ENCODE measurements at places on chromosomes 3 and 15.

GRCh38 chr3:158642474-158643210 lies 1.7 kb upstream of the GFM1 start:
- DNase-seq: no peak

- DNase-seq: no peak
These were observed 104.7 kb downstream of the UNC13C start for GRCh38 chr15:54082836-54083492.

DNA sequence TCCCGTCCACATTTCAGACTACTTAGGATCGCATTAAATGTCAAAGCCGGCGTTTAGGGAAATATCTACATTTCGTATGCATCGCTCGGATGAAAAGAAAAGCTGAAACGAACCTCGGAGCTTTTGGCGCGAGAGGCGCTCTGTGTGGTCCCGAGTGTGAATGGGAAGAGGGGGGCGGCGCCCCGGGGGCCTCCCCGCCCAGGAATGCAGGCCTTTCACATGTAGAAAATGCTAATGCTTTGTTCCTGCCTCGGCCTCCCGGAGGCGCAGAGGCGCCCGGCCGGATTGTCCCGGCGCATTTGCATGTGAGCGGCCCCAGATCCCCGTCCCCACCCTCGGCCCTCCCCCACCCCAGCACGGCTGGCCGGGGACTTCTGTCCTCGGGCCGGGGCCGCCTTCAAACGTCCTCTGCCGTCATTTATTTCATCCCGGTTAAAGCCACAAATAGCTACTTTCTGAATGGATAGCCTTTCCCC lies 37.0 kb upstream of the TRIM71 start:
- DNase-seq: no peak

DNA sequence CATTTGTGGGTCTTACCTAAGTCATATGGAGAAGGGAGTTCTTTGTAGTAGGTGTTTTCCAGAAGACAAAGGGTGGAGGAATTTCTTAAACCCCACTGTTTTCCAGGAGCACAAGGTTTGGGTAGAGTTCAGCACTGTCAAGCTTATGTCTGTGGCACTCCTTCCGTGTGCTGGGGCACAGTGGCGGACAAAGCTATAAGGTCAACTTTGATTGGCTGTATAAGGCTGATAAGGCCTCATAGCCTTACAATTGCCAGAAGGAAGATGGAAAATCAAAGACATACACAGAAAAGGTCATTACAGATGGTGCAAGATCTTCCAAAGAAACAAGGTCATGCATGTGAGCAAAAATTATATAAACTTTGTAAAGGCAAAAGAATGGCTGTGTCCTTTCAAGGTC lies 3.5 kb upstream of the LYSMD4 start:
- no peak for DNase-seq

DNA sequence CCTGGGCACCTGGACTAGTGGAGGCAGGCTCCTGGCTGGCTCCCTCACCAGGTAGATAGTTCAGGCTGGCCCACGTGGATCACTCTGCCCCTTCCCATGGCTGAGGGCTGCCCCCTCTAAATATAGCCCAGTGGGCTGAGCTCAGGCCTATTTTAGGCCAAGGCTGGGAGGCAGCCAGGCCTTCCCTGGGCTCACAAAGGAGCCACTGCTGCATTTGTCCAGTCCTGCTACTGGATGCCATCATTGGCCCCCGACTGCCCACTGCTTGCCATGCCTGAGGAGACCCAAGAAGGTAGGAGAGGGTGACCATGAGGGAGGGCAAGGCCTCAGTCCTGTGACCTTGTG lies at the start of gene LSMEM2:
Gene LSMEM2 (plus strand): TSS at position 208 of the 345 bp plus-strand sequence. CDS start 27 bp downstream, at position 235.
- DNase-seq: no peak

- no peak for DNase-seq
These were observed 84.8 kb upstream of the ICE2 start for GRCh38 chr15:60563539-60564404.

GRCh38 chr3:174062923-174063322 lies 665.4 kb downstream of the NLGN1 start:
- DNase-seq: no peak

DNA sequence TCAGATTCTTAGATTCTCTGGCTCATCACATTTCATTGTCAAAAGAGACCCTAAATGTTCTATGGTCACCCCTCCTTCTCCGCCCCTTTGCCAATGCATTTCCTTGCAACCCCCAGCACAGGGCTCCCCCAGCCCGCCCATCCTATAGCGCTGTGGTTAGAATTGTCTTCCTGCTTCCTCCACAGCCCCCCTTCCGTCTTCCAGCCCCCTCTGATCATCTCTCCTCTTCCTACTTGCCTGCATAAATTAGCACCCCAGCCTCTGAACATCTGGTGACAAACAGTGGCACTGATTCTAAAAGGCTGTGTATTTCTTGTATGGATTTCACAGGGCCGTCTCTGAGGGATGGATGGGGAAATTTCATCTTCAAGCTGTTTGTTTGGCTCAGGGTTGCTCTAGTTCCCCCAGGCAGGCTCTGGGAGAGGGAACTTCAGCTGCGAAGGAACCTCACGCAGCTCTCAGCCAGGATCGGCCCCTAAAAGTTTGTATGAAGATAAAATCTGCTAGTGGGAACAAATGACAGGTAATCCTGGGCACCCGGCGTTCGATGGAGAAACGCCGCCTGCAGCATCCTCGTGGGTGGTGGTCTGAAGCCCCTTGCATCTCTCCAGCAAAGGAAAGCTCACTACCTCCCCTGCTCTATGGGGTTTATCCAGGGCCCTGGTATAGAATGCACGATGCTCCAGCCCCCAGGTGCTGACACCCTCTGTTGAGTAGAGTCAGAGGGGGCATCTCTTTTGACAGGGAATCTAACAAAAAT lies 83.0 kb downstream of the WNT7A start:
- no peak for DNase-seq

- no peak for DNase-seq
These were observed at the start of gene CIDEC for GRCh38 chr3:9879830-9880549. Gene CIDEC (minus strand): TSS chr3:9880253. CDS start chr3:9878486, 1,767 bp downstream.

DNA sequence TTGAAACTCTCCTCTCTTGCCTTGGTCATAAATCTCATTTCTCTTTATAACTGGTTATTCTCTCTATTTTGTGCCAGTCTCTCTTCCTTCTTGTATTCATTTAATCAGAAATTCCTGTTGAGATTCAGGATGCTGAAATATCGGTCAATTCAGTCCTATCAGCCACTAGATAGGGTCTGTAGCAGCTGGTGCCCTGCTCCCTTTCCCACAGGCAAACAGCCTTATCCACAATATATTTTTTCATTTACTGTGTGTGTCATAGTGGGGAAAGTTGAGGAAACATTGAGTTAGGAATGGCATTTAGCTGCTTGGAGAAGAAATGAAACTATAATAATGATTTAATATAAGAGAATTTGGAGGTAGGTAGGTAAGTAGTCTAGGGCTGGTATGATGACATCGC lies 146.3 kb downstream of the RBPMS2 start:
- DNase-seq: no peak

DNA sequence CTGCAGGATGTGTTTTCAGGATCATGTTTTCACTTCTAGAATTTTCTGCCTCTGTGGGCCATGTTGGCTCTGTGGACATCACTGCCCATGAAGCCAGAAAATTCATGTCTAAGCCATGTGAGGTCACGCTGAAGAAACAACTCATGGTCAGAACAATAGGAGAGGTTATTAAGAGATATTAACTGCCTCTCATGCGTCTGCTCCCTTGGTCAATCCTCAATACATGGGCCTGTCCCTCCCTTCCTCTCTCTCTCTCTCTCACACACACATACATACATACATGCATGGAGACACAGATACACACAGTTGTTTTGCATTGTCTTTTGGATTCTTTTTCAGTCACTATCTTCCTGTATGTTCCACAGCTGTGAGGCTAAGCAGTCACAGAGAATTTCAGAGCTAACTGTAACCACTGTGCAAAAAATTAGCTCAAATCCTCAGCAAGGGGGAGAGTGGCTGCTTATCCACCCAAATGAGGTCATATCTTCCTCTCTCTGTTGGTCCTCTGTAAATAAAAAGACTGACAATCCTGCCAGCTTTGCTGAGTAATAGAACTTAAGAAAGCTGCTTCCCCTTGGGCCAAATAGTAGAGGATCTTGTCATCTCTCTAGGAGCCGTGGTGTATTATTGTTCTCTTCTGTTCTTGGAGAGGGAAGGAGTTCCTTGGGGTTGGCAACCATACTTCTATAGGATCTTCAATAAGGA lies 45.6 kb downstream of the LRTM1 start:
- no peak for DNase-seq

DNA sequence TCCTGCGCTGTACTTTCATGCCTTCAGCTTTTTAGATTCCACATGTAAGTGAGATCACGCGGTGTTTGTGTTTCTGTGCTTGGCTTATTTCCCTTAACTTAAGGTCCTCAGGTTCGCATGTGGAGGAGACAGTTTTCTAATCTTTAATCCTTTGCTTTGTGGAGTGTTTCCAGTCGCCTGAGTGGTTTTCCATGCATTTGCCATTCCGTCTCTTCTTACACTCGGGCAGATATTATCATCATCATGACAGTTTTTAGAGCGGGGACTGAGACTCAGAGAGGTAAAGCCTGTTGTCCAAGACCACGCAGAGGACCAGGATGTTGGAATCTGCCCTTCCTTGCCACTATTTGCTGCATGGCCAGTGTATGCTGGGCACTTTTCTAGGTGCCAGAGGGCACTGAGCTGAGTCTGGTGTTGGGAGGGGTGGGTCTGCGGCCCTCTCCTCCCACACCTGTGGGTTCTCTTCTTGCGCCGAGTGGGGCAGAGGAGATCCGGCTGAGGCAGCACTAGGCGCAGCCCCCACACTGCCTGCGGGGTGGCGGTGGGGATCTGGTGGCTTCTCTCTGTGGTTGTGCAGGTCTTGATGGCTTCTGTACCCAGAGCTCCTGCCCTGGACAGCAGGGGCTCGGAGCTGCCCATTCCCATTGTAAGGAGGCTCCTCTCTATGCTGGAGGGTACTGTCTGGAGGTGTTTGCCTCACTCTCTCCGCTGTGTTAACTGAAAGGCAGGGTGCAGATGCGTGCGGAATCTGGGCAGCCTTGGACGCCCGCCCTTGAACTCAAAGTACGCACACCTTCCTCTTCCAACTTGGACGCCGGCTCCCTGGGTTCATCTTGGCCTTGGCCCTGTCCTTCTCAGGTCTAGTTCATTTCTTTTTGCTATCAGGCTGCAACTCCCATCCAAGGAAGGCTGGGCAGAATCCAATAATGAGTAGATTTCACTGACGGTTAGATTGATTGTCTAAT lies 156.0 kb upstream of the RGMA start:
- no peak for DNase-seq

- DNase-seq: no peak
These were observed 72.7 kb downstream of the PEAK1 start for GRCh38 chr15:77347197-77347596.

GRCh38 chr15:59828861-59829260 lies 139.7 kb upstream of the BNIP2 start:
- no peak for DNase-seq

DNA sequence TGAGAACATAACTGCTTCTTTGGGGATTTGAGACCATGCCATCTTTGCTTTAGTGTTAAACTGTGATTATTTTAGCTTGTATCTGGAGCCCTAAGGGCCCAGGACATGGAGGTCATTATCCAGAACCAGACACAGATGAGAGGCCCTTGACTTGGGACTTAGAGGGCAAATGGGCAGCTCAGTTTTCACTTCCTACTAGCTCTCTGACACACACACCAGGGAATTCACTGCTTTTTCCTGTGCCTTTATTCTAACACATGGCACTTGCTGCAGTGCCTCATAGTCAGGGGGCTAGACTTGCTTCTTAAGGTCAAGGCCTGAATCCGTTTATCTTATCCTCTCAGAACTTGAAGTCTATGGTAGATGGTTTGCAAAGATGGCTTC lies 33.3 kb downstream of the AMOTL2 start:
- no peak for DNase-seq

GRCh38 chr3:122859021-122859805 lies 64.3 kb downstream of the SLC49A4 start:
- DNase-seq: no peak

DNA sequence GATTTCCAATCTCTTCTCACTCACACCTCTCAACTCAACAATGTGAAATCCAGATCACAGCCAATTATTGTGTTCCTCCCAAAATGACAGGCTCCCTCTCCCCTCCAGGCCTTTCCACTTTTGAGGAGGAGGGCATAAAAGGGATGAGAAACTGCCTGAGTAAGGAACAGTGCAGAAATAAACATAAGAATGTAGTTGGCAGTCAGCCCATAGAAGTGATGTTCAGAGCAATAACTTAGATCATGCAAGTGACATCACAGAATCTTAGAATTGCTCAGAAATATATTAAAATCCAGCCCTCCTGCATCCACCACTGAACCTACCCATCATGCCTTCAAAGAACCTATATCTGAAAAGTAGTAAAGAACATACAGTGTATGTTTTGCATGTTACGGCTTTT lies 299.4 kb upstream of the GADL1 start:
- DNase-seq: no peak

DNA sequence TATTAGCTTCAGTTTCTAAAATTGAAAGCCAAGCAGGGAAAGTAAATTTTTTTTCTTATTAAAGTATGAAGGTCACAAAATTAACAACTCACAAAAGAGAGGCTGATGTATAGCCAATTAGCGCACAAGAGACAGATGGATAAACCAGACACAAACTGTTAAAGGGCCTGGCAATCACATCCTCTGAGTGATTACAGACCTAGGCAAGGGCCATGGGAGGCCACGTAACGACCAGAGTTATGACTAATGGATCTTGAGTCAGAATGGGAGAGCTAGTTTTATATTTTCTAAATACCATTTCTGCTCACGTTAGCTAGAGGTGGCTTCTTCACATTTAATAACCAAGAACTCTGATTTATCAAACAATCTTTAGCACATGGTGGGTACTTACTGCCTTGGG lies 17.8 kb upstream of the SCAMP5 start:
- DNase-seq: no peak

DNA sequence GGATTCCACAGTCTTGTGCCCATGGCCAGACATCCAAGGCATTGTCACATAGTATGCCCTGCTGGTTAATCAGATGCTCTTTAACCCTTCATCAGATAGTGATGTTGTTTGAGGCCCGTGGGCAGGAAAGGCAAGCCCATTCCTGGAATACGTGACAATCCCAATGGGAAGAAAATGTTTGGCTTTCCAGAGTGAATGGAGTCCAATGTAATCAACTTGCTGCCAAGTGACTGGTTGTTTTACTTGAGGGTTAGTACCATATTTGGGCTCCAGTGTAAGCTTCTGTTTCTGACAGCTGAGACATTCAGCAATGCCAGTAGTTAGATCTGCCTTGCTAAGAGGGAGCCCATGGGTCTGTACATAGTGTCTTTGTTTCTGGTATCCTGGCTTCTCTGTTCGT lies 31.3 kb downstream of the RPL39L start:
- DNase-seq: no peak

DNA sequence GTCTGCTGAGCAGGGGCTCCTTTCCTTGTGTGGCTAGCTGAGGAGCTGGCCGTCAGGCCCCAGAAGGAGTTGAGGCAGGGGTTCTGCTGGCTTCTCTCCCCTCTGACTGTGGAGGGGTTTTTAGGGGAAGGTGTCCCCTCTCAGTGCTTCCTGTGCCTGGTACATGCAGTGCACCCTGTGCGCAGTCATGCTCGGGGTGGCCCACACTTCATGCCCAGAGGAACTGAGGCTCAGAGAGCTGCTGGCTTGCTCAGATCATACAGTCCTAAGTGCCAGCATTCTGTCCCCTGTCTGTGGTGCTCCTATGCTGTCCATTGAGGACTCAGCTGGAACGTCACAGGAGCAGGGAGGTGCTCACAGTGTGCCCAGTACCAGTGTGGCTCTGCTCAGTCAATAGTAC lies 67.9 kb upstream of the PLXNA1 start:
- DNase-seq: no peak

Measured in pons (tissue), 1 donor.